AG08396 (cell line): ENCODE measurements at places on chromosomes 4 and X.

DNA sequence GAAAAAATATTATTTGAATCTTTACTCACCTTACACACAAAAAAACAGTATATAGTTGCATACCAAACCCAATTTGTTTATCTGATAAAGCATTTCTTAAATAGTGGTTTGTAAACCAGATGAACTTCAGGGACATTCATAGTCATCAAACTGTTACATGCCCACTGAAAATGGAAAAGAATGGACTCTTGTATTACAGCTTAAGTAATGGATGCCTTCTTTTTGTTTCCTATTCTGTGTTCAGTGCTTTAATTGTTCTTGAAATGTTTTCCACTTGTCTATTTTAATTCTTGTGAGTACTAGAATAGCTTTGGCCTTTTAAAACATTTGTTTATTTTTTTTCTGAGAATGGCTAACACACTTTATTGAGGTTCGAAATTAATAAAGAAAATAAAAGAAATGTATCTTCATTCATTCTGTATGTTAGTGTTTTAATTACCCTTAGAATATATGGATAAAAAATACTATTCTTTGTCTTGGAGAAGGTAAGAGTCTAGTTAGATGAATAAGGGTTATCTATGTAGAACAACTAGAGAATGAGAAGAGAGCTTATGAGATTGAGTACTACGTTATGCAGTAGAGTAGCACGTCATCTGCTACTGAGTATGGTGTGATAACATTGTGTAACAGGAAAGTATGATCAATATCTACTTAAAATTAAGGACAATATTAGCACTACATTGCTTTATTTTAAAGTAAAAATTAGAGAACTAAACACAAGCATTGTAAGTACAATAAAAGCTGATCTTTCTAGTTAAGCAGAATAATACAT is 9.9 kb downstream of the CPEB2 start:
- DNase-seq = no peak

DNA sequence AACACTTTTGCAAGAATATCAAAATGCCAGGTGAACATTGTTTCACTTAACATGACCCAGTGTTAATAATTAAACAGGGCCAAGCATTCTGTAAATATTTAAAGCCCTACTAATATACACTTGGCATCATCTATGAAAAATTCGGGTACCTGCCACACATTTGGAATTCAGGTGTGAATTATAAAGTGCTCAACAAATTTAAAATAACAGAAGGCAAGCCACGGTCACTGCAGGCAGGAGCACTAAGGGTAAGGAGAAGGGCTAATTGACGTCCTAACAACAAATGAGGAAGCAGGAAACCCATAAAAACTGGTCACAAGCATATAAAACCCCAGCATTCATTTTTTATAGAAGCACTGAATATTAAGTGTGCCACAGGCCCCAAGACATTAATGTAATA is 43.8 kb upstream of the CPEB2 start:
- no peak for DNase-seq

GRCh38 chr4:82381661-82382296 is 8.0 kb upstream of the HNRNPD start:
- peak; percentile 19 for DNase-seq

DNA sequence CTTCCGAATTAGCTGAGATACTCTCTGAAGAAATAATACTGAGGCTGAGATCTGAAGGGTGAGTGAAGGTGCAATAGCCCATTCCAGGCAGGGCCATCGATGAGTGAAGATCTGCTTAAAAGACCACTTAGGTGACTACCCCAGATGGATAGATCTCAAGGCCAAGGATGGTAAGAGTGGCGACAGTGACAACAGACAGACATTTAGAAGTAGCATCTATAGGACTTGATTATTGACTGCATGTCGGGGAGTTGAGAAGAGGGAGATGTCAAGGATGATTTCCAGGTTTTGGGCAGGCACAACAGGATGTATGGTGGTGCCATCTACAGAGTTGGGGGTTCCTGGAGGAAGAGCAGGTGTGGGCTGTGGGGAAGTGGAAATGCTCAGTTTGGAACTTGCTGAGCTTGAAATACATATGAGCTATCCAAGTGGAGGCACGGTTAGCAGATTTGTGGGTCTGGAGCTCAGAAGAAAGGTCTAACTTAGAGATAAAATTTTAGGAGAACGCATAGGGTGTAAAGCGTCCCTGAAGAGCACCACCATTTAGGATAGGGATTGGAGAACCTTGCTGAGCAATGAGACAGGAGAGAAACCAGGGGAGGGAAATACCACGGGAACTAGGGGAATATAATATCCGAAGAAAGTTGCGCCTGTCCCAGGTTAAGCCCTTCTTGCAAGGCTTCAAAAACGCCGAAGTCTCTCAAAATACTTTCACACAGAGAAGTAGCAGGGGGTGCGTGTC is 688 bp downstream of the UFSP2 start:
- no peak for DNase-seq

DNA sequence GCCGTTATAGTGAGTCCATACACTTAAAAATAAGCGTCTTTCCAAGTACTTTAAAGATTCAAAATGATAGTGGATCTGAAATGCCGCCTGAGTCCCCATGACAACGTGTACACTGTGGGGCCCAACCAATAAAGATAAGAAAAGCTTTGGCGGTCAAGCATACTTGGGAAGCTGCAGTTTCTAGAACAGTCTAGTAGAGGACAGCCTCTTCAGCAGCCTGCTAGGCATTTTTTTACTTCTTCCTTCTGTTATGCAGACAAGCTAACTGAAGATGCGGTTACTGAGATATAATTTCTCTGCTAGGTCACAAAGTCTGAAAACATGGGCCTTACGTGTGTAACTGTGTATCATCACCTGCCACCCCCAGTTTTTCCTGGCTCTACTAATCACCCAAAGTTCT is 402 bp upstream of the UPRT start:
- peak; percentile 2 for DNase-seq

GRCh38 chr4:100682477-100683218 is 164.8 kb upstream of the EMCN start:
- no peak for DNase-seq

DNA sequence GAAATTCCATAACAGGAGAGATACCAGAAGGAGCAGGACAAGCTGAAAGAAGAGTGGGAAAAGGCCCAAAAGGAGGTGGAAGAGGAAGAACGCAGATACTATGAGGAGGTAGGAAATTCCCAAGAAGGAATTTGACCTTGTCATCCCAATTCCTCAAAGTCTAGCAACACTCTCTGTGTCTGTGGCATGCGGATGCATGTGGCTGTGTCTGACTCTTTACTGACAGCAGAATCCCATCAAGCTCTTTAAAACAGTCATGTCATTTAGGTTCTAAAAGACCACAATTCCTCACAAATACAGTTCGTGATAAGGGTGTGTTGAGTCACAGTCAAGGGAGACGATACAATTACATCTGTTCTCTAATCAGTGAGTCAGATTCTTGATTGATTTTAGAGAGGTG is 68.5 kb downstream of the PHOX2B start:
- DNase-seq = no peak

DNA sequence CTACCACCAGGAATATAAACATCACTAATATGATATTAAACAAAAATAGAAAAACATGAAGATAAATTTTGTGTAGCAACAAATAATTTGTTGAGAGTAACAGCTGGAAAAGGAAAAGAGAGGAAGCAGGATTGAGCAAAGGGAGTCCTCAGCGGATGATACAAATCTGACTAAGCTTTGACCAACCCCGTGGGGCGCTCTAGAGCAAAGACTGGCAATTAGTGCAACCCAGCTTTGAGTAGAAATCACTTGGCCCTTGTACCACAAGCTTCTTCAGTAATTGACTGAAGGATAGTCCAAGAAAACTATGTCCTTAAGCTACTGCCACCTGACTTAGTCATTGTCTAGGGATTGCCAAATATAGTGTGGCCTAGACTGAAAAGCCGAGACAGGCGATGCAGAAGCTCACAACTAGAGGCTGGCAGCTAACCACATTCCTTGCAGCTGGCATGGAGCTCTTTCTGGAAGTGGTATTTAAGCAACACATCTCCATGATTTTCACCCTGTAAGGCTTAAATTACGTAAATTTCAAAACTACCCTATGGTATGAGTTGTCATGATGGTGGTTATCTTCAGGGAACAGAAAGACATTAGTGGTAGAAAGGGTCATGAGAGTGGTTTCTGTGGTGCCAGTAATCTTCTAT is 396.0 kb downstream of the PDGFC start:
- no peak for DNase-seq

- DNase-seq = no peak
These were observed 108.0 kb downstream of the GPM6A start for GRCh38 chr4:175703956-175704600.

DNA sequence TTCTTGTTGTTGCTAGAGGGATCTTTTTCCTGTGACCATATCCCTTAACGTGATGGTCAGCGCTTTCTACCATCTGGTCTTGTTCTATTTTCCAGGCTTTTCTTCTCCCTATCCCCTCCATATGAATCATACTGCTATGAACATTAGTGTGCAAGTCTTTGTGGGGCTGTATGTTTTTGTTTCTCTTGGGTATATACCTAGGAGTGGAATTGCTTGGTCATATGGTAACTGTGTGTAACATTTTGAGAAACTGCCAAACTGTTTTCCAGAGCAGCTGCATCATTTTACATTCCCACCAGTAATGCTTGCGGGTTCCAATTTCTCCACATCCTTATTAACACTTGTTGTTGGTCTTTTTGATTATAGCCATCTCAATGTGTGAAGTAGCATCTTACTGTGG is 121.4 kb downstream of the SPRY1 start:
- no peak for DNase-seq

DNA sequence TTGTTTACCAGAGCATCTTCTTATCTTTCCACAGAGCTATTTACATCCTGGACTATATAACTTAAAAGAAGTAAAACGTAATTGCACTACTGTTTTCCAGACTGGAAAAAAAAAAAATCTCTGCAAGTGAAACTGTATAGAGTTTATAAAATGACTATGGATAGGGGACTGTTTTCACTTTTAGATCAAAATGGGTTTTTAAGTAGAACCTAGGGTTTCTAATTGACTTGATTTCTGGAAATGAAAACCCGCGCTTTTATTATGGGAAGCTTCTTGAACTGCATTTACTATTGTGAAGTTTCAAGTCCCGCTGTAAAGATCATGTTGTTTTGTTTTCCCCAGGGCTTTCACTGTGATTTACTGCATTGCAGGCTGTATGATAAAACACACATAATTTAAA is 162.7 kb downstream of the STIM2 start:
- no peak for DNase-seq

- no peak for DNase-seq
These were observed 87.0 kb downstream of the EFNB1 start for GRCh38 chrX:68915778-68916177.
